Right lung (tissue), 10 donors: ENCODE measurements at places on chromosomes 3 and 15.

DNA sequence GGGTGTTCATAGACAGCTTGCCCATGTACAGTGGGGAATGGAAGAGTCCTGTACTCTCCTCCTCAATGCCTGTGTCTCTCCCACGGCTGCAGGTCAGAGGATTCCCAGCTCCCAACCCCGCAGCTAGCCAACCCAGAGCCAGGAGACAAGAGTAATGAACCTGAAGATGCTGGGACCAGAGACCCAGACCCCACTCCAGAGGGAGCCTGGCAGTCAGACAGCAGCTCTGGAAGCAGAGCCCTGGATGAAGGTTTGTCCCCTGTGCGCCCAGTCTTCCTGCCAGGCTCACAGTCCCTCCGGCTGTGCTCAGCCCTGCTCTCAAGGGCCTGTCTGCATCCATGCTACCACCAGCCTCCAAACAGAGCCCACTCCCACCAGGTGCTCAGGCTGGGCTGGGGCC is 29.5 kb downstream of the EFCC1 start:
- DNase-seq: no peak

DNA sequence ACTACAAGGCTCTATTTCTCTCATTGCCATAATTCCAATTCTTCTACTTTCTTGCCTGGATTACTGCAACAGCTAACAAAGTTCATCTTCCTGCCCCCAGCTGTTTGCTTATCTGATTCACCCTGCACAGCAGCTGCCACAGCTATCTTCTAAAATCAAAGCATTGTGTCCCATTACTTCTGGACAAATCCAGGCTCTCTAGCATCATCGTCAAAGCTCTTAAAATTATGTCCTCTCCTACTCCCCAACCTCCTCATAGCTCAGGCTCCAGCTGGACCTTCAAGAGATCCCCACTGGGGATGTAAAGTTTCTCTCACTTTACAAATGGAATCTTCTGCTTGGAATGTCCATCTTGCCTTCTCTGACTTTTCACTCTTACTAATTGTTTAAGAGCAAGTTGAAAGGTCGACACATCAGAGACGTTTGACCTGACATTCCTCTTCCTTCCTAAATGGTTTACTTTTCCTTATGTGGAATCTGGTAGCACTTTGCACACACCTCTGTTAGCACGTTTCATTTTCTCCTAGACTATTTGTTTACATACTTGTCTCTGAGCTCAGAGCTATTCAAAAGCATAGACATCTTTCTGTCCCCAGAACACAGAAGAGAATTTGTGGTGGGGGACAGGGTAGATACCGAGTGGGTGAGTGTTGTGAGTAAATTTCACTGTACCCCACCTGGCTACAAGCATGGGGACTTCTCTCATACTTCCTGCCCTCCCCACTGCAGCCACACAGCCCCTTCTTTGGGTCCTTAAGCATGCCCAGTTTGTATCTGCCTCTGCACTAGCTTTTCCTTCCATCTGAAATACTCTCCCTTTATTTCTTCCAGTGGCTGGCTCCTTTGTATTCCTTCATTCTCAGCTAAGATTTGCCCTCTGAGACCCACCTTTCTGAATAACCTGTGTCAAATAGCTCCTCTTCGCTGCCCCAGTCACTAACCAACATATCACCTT is 77.9 kb downstream of the SERPINI1 start:
- no peak for DNase-seq

- no peak for DNase-seq
Observed at GRCh38 chr15:98889930-98890695, 117.5 kb downstream of the PGPEP1L start.

GRCh38 chr3:107752202-107752990 is 229.6 kb downstream of the BBX start:
- DNase-seq: no peak

- DNase-seq: no peak
Observed at GRCh38 chr3:100912571-100912970, 80.7 kb downstream of the ABI3BP start.

GRCh38 chr15:101689901-101690300 is 34.4 kb downstream of the TARS3 start:
- DNase-seq: no peak

- DNase-seq: no peak
Observed at GRCh38 chr3:27133060-27133459, 236.1 kb downstream of the NEK10 start.

DNA sequence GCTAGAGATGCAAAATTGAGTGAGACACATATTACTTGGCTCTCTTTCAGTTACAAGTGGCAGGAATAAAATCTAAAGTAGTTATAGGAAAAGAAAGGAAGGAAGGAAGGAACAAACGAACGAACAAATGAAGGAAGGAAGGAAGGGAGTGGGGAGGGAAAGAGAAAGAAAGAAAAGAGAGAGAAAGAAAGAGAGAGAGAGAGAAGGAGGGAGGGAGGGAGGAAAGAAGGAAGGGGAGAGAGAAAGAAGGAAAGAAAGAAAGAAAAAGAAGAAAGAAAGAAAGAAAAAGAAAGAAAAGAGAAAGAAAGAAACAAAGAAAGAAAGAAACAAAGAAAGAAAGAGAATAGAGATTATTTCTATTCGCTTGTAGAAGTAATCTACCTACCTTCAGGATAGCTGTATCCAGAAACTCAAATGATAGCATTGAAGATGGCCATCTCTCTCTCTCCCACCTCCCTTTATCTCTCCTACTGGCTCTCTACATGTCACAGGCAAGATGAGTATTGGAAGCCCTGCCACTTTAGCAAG is 229.7 kb upstream of the TLE3 start:
- no peak for DNase-seq

DNA sequence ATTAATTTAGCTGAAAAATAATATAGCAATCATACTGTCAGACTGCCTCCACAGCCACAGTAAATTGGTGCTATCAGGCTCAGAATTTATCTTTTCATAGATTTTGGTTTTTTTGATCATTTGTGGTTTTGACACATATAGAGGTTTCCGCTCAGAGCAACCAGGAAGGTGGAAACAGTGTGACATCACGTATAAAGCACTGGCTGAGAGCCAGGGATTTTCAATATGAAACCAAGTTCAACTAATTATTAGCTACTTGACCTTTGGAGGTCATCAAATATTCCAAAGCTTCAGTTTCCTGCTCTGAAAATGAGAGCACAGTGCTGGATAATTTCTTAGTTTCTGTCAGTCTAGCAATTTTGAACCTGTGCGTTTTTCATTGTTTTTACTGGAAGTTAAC is 433.8 kb upstream of the SUCLG2 start:
- no peak for DNase-seq

DNA sequence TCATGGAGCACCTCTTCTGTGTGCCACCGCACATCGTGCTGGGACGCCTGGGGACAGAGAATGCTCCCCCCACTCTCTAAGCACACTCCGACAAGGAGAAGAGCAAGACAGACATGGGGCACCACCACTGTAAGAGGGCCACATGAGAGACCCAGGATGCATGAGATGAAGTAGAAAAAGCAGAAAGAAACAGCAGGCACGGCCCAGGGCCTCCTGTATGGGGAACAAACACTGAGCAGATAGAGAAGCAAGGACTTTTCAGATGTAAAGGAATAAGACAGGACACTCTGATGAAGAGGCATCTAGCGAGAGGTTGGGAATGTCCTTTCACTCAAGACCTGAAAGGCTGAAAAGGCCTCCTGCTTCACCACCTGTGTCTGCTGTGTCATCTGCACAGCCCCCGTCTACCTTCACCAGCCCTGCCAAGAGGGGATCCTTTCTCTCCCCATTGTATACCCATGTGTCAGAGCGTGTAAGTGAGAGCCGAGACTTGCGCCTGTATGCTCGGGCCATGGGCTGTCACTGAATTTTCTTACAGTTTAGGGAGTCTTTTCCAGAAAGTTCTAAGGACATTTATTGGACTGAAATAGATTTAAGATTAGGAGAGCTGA is 125.6 kb downstream of the LRRK1 start:
- DNase-seq: no peak

DNA sequence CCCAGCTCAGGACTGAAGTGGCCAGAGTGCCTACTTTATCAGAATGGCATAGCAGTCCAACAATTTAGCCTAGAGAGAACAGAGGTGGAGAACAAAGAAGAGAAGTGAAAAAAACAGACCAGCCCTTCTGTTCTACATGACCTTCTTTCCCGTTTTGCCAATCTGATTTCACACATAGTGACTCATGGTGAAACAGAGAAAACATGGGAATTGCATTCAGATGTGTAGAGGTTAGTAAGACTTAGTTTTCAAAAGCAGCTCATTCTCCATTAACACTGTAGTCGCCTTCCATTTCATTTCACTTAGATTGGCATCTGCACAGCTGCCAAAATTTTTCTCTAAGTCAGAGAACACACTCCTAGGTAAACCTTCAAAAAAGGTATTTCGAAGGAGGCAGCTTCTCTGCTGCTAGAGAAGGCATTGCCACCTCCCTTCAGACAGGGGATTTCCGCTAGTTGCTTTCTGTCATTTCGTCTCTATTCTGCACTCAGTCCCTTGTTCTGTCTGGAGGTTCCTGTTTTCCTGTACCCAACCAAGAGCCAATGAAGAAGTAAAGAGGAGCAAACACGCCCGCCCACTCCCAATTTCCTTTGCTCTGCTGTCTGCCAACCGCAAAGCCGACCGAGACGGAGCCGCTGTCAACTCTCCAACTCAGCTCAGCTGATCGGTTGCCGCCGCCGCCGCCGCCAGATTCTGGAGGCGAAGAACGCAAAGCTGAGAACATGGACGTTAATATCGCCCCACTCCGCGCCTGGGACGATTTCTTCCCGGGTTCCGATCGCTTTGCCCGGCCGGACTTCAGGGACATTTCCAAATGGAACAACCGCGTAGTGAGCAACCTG is at the start of gene ARL6IP5:
Gene ARL6IP5, plus strand, starts transcription at position 612 of the 842 bp plus-strand sequence. Its CDS starts 111 bp downstream, at position 723.
- DNase-seq: peak; percentile 89

GRCh38 chr3:36525115-36525801 is 145.0 kb downstream of the STAC start:
- no peak for DNase-seq

DNA sequence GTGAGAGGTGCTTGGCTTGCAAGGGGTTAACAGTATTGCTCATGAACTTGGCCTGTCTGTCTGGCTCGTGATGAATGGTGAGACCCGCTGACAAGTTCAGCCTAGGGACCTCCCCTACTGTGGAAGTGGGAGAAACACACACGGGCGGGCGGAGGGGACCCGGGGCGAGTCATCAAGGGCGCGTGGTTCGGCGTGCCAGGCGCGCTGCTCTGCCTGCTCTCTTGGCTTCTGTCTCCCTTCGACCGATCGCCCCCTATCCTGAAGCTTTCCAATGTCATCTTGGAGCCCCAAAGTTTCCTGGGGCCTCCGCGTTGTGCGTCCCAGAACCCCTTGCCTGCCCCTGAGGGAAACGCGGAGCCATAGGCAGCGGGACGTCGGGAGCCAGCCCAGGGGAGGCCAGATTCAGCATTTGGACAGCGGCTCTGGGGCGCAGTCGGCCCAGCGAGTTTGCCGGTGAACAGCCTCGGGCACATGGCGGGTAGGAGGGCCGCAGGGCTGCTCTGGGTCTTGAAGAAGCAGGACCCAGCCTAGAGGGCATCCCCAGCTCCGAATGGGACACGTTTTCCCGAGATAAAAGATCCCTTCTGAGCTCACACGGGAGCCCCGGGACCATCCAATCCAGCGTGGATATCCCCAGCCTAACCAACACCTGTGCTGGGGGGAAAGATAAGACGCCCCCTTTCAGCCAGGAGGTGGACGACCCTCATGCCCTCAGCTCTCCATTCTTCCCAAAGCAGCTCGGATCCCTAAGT is 27.0 kb upstream of the POLG start:
- peak; percentile 72 for DNase-seq

- DNase-seq: no peak
Observed at GRCh38 chr15:81939604-81940440, 106.0 kb downstream of the MEX3B start.

DNA sequence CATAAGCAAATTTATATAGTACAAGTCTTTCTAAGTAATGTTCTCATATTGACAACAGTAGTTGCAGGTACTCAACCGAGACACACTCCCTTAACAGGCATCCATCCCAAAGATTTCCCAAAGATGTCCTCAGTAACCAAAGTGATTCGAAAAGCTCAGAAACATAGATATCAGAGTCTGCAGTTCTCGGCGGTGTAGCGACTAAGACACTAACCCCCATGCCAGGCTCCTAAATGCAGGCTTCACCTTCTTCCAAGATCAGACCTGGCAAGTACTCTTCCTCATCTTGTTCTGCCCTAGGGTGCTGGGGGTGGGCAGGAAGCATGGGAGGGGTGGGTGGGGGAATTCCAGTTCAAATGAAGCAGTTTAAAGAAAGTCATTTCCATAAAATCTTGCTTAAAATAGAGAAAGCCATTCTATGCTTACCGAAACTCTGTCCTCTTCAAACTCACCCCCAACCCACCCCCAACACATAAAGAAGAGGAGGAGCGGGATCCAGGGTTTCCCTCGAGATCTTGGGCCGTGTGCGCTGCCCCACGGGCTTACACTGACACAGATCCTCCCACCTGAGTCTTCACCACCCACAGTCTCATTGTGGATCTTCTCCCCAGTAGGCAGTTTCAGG is 59.0 kb upstream of the BCL6 start:
- DNase-seq: no peak

DNA sequence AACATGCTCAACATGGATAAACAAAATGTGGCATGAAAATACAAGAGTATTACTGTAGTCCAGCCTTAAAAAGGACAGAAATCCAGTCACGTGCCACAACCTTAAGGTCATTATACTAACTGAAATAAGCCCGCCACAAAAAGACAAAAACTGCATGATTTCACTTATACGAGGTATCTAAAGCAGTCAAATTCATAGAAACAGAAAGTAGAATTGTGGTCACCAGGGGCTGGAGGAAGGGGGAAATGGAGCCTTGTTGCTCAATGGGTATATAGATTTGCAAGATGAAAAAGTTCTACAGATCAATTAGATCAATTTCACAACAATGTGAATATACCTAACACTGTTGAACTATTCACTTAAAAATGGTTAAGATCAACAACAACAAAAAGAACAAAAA is 7.4 kb downstream of the GLB1 start:
- DNase-seq: no peak

DNA sequence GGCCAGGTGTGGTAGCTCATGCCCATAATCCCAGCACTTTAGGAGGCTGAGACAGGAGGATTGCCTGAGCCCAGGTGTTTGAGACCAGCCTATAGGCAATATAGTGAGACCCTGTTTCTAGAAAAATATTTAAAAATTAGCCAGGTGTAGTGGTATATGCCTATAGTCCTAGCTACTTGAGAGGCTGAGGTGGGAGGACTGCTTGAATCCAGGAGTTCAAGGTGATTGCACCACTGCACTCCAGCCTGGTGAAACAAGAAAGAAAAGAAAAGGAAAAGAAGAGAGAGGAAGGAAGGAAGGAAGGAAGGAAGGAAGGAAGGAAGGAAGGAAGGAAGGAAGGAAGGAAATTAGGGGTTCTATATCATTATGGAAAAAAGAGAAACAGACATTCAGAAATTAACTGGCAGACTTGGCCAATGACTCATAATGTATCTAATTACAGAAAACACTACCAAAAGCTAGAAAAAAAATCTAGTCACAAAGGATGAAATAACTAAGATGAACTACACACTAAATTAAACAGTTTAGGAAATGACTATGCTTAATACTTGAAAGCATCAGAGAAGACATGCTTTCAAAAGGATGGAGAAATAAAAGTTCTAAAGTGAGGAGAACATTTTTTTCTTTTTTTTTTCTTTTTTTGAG is 45.4 kb upstream of the TERB2 start:
- DNase-seq: no peak

GRCh38 chr15:47934342-47934741 is 186.4 kb upstream of the SLC24A5 start:
- DNase-seq: no peak
